RPMI8226 (cell line): ENCODE measurements at places on chromosomes 3 and 15.
A peak's percentile ranks its signal among the peaks of the same experiment; 100 is the strongest.

DNA sequence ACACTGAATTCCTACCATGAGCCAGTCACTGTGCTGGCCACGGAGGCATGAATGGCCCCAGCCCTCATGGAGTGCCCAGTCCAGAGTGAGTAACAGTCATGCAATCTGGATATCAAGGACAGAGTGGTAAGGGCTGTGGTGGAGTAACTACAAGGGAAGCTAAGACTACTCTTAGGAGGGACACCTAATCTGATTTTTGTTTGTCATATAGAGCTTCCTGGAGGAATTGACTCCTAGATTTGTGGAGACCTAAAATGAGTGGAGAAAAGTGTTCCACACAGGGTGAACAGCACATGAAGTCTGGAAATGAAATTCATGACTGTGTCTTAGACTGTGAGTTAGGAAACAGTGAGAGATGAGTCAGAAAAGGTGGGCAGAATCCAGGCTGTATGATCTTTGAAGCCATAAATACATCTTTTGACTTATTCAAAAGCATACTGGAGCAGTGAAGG is 219.9 kb downstream of the NFKBIZ start:
- DNase-seq, result no peak

GRCh38 chr15:82856397-82857170 is 47.2 kb downstream of the WHAMM start:
- no peak for DNase-seq

DNA sequence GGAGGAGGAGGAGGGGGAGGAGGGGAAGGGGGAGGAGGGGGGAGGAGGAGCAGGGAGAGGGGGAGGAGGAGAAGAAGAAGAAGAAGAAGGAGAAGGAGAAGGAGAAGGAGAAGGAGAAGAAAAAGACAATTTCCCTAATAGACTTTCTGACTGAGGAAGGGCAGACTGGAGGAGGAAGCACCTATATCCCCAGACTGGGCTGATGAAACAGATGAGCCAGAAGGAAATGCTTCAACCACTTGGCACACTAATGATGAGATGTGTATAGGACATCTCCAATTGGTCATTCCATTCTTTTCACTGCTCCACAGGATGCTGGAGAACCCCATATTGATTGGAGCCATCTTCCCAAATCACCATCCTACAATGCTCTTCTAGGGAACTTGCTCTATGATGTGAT is 69.9 kb downstream of the LYZL4 start:
- DNase-seq, result no peak

- no peak for DNase-seq
Measured at GRCh38 chr3:122481390-122481789, 33.3 kb downstream of the KPNA1 start.

DNA sequence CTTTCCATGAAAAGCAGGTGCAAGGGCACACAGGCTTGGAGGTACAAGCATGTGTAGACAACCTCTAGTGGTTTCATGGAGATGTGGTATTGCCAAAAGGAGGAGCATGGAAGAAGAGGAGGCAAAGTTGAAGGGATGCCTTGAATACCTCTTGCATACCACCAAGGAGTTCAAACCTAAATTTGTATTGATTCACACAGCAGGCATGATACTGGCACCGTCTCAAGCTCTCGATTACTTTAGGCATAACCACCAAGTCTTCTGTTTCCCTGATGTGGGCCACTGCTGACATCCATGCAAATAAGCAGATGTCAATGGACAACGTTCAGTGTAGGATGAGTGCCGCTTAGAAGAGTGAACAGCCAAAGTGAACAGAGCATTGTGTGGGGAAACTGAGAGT is 87.1 kb downstream of the SCN11A start:
- DNase-seq, result no peak

DNA sequence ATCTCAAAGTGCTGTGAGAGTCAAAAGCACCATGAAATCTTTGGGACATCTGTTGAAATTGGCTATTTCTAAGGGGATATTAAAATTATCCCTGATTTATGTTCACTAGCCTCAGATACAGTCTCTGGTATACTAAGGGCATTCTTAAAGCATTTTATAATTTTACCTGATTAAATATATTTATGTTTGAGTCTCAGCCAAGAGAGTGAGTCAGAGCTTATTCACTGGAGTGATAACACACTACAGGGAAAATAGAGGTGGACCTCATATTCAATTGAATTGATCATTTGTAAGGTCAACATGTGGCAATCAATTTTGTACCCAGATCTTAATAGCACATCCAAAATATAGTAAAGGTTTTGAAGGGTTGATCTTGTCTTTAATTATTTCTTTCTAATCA is 733.6 kb downstream of the EPHA3 start:
- DNase-seq, result no peak

GRCh38 chr3:29274667-29275066 is 6.2 kb upstream of the RBMS3 start:
- no peak for DNase-seq

- DNase-seq, result no peak
Measured at GRCh38 chr3:187025656-187026316, 95.5 kb downstream of the ST6GAL1 start.

DNA sequence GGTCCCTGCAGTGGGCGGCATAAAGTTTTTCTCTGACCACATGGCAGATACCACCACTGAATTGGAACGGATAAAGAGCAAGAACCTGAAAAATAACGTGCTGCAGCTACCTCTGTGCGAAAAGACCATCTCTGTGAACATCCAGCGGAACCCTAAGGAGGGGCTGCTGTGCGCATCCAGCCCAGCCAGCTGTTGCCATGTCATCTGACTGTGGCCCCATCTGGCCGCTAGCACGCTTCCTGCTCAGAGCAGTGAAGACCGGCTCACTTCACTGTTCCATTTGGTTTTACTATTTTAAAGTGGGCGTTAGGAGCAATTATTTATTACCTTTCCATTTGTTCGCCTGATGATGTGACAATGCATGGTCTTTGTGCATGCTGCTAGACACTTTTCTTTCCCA is 62.0 kb downstream of the SNRK start:
- no peak for DNase-seq

GRCh38 chr15:55496716-55497115 is 11.3 kb downstream of the DNAAF4 start:
- no peak for DNase-seq

- no peak for DNase-seq
Measured at GRCh38 chr15:98398056-98398455, 250.3 kb upstream of the IGF1R start.

DNA sequence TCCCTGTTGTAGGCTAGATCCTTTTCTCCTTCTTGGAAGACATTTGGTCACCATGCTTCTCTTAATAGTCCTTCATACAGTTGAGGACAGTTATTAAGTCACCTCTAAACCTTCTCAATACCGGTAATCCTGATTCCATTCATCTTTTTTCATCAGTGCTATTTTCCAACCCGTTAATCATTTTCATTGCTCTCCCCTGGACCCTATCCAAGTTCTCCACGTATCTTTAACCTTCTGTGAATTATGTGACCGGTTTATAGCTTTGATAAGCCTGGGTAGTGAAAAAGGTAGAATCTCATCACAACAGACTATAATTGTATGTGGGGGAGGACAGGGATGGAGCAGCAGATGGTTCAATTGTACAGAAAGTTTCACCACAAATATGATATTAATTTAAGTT is 168.5 kb downstream of the MECOM start:
- DNase-seq, result no peak

DNA sequence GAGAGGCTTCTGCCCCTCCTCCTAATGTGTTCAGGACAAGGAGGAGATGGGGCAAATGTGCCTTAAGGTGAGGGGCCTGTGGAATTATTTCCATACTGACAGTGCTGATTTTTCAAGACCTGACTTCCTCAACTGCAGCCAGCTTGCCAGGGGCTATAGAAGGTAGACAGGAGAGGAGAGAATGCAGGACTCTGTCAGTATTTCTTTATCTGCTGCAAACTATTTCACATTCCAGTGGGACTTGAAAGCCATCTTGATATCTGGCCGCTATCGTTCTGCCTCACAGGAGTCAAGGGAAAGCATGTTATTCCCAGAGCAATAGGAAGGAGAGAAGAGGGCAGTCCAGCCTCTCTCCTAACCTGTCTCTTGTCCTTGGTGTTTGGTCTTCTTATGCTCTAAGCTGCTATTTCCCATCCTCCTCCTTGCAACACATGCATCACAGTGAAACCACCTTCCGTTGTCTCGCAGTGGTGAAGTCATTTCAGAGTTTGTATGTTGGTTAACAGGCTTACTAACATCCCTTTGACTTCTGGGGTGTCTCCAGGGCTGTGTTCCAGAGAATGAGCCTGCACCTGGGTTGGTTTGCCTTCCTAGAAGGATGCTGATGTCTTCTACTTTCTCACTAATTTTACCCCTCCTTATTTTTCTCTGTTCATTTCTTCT is 95.1 kb upstream of the MRPS22 start:
- DNase-seq, result no peak

- no peak for DNase-seq
Measured at GRCh38 chr3:114496874-114497273, 203.0 kb downstream of the TIGIT start.

DNA sequence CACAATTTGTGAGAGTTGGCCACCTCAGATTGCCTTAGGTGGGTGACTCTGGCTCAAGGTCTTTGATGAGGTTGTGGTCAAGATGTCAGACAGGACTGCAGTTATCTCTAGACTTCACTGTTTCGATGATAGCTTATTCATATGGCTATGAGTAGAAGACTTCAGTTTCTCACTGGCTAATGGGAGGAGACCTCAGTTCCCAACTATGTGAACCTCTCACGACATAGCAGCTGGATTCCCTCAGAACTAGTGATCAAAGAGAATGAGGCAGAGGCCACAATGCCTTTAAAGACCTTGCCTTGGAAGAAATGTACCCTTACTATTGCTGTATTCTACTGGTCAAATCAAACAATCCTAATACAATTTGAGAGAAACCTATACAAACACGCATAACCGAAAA is 607.5 kb upstream of the ROBO2 start:
- no peak for DNase-seq

- no peak for DNase-seq
Measured at GRCh38 chr15:63874616-63875015, 40.9 kb upstream of the HERC1 start.

DNA sequence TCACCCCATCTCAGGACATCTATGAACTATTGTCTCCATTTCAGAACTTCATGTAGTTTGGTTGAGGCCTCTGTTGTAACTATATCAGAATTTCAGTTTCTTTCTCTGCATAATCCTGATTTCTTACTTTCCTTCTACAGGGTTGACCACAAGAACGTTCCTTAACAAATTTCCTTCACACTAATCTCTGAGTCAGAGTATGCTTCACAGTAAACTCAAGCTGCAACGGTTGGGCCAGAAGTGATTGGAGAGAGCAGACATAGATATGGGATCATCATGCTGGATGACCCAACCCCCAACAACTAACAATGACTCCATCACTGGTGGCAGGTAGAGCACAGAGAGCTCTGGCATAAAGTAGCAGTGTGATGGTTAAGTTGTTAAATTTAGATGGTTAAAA is 128.8 kb upstream of the OSTN start:
- no peak for DNase-seq

- DNase-seq, result no peak
Measured at GRCh38 chr3:41740374-41740886, 221.5 kb downstream of the ULK4 start.

GRCh38 chr3:138186803-138187295 is 252 bp upstream of the ARMC8 start:
- peak; percentile 95 for DNase-seq

GRCh38 chr3:67647390-67647878 is 7.0 kb downstream of the SUCLG2 start:
- DNase-seq, result no peak

- DNase-seq, result no peak
Measured at GRCh38 chr3:195054311-195054710, 216.6 kb downstream of the XXYLT1 start.

DNA sequence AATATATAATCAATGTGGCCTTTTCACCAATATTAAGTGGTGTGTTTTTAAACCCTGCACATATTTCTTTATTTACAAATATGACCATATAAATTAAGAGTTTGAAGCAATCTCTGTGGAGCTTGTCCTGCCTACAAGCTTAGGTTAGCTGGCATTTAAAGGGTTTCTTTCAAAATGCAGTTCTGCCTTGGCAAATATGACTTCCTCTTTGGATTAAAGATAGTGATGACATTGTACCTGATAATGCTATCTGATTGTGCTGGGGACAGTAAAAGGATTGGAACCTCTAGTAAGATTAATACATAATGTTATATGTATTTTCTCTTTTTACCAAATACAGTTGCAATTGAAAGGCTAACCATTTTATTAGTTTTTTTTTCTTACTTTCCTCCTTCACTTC is 249.1 kb downstream of the OTOL1 start:
- DNase-seq, result no peak

DNA sequence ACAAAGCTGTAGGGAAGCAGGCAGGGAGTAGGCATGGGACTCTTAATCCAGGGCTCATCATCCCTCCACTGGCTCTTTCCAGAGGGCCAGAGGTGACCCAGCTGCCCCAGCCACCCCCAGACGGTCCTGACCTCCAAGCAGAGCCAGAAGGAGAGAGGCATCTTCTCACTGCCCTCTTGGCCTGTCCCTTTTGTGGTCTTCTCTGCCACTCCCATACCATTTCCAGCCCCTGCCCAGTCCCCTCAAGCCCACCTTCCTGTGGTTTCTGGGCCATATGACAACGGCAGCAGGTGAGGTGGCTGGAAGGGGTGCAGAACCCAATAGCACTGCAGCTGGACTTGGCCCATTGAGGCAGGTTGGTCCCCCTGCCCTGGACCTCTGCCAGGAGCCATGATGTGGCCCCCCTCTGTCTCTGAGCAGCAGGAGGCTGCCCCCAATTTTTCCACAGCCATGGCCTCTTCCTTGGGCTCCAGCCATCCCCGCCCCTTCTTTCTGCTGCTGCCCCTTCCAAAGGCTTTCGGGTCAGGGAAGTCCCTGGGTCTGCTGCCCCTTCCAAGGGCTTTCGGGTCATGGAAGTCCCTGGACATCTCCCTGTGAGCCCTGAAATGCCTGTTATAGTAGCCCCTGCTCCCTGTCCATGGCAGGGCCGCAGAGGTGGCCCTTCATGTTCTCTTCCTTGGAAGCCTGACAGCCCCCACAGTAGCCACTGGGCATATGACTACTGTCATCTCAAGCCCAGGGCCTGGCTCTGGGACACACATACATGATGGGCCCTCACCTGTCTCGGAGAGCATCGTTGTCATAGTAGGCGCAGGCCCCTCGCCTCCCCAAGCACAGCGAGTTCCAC is 39.5 kb upstream of the RAB6B start:
- no peak for DNase-seq
